ENCODE measurements at places on chromosomes 5 and 9. TPM values are rescaled to one million over a fixed set of nuclear protein-coding genes. Genes with fewer than 3 reads are reported as not detected.

NR5A1 gene
- total RNA-seq: not detected

DNA sequence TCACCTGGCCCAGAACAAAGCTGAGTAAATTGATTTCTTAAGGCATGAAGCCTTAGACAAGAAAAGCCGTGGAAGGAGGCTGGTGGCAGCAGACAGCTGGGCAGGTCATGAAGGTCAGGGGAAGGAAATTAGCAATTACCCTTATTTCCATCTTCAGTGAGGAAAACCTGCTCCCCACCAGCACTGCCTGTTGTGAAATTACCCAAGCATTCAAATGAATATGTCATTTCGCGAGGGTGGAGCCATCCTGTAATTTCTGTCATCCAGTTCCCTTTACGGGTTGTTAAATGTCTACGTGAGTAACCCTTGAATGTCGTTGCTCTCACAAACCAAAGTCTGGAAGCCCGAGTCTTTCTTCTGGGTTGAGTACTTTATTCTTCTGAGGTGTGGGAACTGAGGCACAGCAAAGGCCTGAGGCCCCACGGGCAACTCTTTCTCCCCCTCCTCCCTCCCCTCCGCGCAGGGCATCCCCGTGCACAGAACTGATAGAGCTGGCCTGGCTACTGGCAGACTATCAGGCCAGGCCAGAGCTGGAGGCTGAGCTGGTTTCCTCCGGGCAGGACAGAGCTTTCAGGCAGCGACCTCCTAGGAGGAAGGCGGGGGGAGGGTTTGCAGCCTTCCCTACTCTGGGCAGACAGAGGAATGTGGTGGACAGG, 22.0 kb upstream of the AK3 start:
- peaks cover 18% of the 10 kb centered on the region for H3K4me1 ChIP-seq
- no peak for DNase-seq
- H3K27ac ChIP-seq: peak overlapping the region; percentile 33
- peak overlapping the region; percentile 46 for H3K4me3 ChIP-seq

- no peak overlapping the region for H3K4me3 ChIP-seq
- peaks cover 8% of the 10 kb centered on the region for H3K27me3 ChIP-seq
- H3K36me3 ChIP-seq: no peaks in the 10 kb centered on the region
Measured at GRCh38 chr9:97390791-97391406, 21.0 kb upstream of the TDRD7 start.

DNA sequence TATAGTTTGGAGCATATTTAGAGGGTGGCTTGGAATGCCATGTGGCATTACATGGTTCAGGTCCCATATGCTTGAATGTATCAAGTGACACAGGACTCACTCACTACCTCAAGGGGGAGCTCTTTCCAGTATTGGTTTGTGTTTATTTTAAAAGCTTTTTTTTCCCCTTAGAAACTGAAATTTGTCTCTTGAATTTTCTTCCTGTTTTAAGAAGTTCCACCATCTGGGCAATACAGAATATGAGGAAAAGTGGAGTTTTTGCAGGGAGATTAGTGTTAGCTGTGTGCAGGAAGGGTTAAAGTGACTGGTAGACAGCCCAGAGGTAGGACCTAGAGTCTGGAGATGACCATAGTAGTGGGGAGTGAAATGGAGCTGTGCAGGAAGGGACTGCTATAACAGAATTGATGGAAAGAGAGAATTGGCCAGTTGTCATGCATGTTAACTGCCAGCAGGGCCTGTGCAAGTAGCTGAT, 36.6 kb downstream of the CTNNA1 start:
- no peaks in the 10 kb centered on the region for H3K27me3 ChIP-seq
- DNase-seq: no peak
- H3K4me3 ChIP-seq: no peak overlapping the region
- H3K36me3 ChIP-seq: peaks cover 9% of the 10 kb centered on the region
- H3K4me1 ChIP-seq: peaks cover 73% of the 10 kb centered on the region

DNA sequence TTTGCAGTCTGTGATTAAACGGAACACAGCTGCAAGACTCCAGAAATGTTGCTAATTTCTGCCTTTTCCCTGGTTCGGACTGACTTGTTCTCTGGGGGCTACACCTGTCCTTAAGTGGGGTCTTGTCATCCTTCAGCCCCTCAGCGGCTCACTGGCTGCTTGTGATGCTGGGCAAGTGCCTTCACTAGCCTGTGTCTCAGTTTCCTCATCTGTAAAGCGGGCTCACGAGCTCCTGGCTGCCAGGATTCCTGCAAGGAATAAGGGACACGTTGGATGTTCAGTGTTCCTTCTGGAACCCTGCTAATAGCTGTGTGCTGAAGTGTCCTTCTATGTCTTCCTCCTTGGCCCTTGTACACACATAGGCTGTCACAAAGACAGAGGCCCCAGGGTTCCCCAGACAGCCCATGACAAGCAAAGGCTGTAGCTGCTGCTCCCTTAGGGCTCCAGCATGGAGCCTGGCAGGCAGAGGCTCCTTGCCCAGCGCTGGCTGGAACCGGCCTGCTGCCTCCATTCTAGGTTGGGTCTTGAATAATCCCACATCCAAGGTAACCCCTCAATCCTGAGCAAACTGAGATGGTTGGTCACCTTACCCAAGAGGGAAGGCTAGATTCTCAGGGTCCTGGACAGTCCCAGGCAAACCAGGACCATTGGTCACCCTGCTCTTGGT, 116.1 kb downstream of the GAPVD1 start:
- peaks cover 7% of the 10 kb centered on the region for H3K4me1 ChIP-seq
- no peak overlapping the region for H3K27ac ChIP-seq
- H3K27me3 ChIP-seq: peaks cover 2% of the 10 kb centered on the region
- no peak overlapping the region for H3K4me3 ChIP-seq
- no peaks in the 10 kb centered on the region for H3K36me3 ChIP-seq
- DNase-seq: no peak

- H3K27me3 ChIP-seq: no peaks in the 10 kb centered on the region
- H3K27ac ChIP-seq: peak within 1 kb of the TSS; percentile 79
- H3K36me3 ChIP-seq: peaks cover 15% of the 10 kb centered on the region
- DNase-seq: no peak
- H3K4me1 ChIP-seq: peaks cover 36% of the 10 kb centered on the region
Measured at GRCh38 chr9:128920381-128921058, at the start of gene PHYHD1. PHYHD1 (plus strand) TSS chr9:128920982; CDS start chr9:128922324, 1,342 bp downstream.

All from chondrocyte (in vitro differentiated cells).